ENCODE measurements at places on chromosomes 6 and 20.

- no peak for DNase-seq
Measured at GRCh38 chr6:17972978-17973622, 14.3 kb downstream of the KIF13A start.

GRCh38 chr6:131683479-131683878 lies 17.7 kb downstream of the OR2A4 start:
- no peak for DNase-seq

DNA sequence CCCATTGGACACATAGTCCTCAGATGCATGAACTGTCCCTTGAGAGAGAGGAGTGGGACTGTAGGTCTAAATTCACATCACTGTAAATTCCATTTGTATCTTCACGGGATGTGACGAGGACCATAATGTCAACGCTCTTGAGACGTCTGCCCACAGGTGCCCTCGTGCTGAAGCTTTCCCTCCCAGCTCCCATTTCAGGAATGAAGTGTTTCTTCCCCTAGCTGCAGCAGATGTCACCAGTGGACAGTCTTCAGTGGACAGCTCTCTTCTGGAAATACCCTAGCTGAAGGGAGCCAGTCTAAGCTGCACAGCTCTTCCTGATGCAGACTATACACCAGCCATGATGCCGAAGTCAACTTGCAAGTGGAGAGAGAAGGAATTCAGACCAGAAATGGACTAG lies 217.4 kb upstream of the ECI2 start:
- DNase-seq, result no peak

GRCh38 chr20:48008850-48009515 lies 223.7 kb upstream of the SULF2 start:
- DNase-seq, result no peak

- no peak for DNase-seq
Measured at GRCh38 chr6:87767478-87767877, 65.4 kb upstream of the AKIRIN2 start.

GRCh38 chr6:151229401-151230276 lies 10.1 kb upstream of the AKAP12 start:
- DNase-seq, result no peak

- no peak for DNase-seq
Measured at GRCh38 chr20:4470375-4470774, 251.3 kb upstream of the PRND start.

GRCh38 chr6:37442416-37443215 lies 9.6 kb downstream of the CMTR1 start:
- DNase-seq, result no peak

GRCh38 chr6:143601504-143601903 lies 76.3 kb upstream of the PHACTR2 start:
- no peak for DNase-seq

DNA sequence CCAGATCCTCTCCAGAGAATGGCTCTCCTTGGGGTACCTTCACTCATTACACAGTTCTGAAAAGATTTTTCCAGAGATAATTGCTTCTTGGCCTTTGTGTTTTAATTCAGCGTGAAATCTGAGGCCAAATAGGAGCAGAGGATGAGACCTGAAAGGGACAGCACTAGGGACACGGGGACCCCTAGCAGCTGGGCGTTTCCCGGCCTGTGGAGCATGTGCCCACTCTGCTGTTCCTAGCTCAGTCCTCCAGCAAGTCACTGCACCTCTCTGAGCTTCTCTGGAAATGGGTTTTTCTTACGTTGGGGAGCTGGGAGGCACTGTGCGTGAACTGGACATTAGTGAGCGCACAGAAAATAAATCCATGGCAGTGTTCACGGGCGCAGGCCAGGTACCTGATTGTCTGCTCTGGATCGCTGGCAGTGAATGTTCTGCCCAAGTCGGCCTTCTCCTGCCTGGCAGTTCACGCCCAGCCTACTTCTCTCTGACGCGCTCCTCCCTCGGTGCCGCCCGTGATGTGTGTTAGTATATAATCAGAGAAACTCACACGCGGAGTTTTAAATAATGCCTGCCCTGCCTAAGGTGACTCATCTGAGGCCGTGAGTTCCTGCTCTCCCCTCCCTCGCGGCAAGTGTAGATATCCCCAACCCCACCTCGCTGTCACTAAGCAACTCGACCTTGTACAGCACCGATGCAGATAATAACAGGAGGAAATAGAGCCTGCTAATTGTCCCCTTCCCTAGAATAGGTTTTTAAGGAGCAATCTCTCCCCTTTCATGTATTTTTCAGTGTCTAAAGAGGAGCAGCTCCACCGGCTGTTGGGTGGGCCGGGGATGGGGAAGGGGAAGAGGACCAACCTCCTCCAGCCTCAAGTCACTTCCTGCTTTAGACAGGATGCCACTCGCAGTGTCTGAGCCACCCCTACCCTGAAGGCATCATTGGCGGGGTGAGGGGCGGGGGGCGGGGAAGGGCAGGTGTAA lies 2.7 kb upstream of the TUBB2A start:
- DNase-seq, result peak; percentile 30

DNA sequence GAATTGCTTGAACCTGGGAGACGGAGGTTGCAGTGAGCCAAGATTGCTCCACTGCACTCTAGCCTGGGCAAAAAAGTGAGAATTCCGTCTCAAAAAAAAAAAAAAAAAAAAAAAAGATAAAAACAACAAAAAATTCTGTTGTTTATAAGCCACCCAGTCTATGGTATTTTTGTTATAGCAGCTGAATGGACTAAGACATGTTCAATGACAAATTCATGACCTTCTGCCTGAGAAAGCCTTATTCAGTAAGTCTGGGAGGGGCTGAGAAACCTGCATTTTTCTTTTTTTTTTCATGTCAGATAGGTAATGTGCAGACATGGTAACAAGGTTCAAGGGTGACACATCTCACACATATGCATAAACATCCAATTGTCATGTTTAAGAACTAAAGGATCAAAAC lies 40.4 kb upstream of the TRAF3IP2 start:
- DNase-seq, result no peak

DNA sequence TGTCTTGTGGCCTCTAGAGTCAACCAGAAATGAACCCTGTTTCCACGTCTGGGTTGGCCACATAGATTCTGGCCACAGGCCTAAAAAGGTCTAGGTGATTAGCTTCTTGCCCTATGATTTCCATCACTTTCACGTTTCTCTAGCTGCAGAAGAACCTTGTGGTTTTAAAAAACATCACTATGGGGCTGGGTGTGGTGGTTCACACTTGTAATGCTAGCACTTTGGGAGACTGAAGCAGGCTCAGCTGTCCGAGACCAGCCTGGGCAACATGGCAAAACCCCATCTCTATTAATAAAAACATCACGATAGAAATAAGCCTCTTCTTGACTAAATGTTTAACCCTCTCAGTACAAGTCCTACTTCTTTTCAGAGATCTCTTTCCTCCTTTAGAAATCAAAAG lies 27.6 kb downstream of the POLR1C start:
- DNase-seq, result no peak

DNA sequence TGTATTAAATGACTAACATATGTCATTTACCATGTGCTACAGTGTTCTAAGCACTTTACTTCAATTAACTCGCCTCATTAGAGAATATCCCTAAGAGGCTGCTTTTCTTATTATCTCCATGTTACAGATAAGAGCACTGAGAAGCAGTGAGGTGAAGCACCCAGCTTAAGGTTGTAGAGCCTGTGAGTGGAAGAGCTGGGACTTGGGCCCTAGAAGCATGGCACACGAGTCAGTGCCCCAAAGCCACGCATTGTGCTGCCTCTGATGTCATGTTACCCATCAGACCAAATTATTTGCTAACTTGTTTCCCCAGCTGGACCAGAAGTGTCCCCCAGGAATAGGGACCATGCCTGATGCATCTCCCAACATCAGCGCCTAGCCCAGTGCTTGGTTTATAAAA lies 34.1 kb downstream of the POFUT1 start:
- no peak for DNase-seq

- no peak for DNase-seq
Measured at GRCh38 chr6:31776989-31777666, at the start of gene VWA7. Gene VWA7 (minus strand): TSS chr6:31777328. CDS start chr6:31776779, 549 bp downstream.

- no peak for DNase-seq
Measured at GRCh38 chr20:61443443-61444126, 191.5 kb downstream of the CDH4 start.

DNA sequence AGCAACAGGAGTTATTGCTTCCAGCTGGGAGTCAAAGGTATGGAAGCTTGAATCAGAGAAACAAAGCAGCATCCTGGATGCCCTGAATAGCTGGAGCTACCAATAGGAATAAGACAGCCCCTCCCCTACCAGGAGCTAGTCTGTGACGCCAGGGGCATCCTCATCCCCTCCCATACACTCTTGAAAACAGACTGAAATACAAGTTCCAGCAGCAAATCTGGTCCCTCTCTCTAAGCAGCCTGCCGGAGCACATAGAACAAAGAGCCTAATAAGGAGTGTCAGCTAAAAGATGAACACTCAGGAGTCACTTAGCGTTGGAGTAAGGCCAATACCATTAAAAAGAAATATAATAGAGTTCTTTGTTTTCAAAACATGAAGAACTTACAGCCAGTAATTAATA lies 25.6 kb downstream of the FILIP1 start:
- DNase-seq, result no peak

GRCh38 chr6:15206887-15207286 lies 39.0 kb upstream of the JARID2 start:
- no peak for DNase-seq

DNA sequence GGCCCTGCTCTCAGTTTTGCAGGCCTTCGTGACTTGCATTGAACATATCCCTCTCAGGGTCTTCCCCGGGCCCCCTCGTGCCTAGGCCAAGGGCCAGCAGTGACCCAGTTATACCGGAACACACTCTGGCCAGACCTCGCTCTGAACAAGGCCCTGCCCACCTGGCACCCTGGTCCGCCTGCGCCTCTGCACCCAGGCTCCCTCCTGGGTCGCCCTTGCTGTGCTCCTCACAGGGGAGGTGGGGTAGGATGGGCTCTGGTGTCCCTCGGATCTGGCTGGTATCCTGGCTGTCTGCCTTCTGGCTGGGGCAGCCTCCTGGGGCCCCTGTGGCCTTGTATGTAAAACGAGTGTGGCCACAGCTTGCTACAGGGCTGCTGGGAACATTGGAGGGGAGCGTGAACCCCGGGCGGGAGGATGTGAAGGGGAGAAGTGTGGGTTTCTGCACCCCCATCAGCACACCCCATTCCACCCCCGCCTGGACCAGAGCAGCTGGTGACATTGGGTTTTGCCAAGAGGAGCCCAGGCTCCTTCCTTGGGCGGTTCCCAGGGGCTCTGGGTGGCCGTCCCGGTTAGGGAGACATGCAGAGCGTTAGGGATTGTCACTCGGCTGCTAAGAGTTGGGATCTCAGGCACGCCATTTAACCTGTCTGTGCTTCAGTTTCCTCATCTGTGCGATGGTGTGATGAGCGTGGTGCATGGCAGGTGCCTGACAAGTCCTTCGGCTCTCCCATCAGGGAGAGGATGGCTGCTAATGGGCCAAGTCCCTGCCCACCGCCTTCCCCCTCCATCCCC lies 17.5 kb downstream of the SRC start:
- DNase-seq, result no peak

GRCh38 chr6:41970436-41970846 lies 28.8 kb upstream of the CCND3 start:
- DNase-seq, result no peak

GRCh38 chr20:38060536-38060935 lies 27.0 kb downstream of the RPRD1B start:
- DNase-seq, result no peak

- DNase-seq, result no peak
Measured at GRCh38 chr6:31577579-31577966, 2.2 kb downstream of the TNF start.

DNA sequence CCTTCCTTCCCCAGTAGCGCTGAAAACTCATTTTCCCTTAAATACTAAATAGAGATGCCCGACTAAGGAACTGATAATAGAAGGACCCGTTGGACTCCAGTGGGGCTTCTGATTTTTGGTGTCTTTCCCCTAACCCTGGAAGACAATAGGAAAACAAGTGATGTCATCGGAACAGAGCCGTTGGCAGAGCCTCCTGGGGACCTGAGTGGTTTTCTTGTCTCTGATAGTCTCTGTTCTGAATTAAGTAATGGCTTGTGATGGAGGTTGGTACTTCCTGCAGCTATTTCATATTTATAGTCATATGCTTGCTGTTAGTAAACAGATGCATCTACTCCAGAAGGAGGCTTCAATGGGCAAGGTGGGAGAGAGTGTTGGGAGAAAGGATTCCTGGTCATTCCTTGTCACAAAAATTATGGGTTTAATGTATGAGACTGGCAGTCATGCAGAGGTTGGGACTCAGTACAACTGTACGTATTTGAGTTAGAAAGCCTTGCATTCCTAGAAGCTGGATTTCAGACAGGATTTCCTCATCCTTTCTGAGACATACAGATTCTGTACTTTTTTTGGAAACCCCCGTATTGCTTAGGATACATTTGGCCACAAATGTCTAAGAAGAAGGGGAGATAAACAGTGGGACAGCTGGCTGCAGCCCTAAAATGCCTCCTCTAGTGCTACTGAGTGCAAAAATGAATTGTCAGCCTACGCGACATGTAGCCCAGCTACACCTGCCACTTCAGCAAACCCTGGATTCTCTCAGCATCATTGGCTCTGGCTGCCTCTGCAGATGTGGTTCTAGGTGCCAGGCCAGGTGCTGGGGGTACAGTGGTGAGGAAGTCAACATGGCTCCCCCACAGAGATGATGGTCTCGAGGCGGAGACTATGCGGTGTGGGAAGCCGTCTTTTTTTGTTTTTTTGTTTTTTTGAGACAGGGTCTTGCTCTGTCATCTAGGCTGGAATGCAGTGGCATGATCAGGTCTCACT lies 38.1 kb downstream of the CDS2 start:
- DNase-seq, result no peak

GRCh38 chr6:116159782-116160524 lies 34.0 kb upstream of the COL10A1 start:
- DNase-seq, result no peak

Data from tibial nerve (tissue), 4 donors.